Fibroblast of skin of left biceps (primary cell): ENCODE measurements at places on chromosomes 5 and 9.
A peak's percentile ranks its signal among the peaks of the same experiment; 100 is the strongest.

- peak; percentile 56 for DNase-seq
Observed at GRCh38 chr5:33105521-33105941, 335.2 kb upstream of the TARS1 start.

DNA sequence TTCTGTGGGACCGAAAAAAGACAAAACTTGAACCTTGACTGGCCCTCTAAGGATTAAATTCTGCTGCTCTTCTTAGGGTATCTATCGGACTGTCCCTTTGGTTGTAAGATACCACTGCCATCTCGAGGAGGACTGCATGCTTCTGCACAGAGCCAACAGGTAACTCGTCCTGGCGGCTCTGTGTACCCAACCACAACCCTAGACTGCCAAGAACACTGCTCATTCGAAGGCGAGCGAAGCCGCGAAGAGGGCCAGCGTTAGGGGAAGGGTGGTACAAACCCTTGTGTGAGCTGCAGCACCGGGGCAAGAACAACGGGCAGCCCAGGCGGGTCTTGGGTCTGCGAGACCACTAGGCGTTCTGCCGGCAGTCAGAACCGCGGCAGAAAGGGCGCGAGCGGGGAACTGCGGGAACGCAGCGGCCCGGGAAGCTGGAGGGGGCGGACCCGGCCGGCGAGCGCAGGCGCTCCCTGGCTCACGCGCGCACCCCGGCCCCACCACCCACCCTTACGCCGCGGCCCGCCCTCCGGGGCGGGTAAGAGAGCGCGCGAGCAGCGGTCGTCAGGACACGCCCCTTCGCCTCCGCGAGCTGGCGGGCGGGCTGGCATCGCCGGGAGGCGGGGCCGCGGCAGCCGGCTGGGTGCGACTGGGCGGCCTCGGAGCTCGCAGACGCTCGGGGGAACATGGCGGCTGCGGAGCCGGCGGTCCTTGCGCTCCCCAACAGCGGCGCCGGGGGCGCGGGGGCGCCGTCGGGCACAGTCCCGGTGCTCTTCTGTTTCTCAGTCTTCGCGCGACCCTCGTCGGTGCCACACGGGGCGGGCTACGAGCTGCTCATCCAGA lies at the start of gene ISOC1:
Gene ISOC1, plus strand, starts transcription at position 663 of the 837 bp plus-strand sequence. Its CDS starts 18 bp downstream, at position 681.
- DNase-seq, result peak; percentile 74

- no peak for DNase-seq
Observed at GRCh38 chr5:145236127-145236526, 599.0 kb downstream of the PRELID2 start.

- DNase-seq, result peak; percentile 25
Observed at GRCh38 chr5:35478856-35479682, 138.6 kb upstream of the SPEF2 start.

- DNase-seq, result no peak
Observed at GRCh38 chr5:179772351-179772750, 21.4 kb upstream of the LTC4S start.

- no peak for DNase-seq
Observed at GRCh38 chr5:40939753-40940152, 30.5 kb downstream of the C7 start.

DNA sequence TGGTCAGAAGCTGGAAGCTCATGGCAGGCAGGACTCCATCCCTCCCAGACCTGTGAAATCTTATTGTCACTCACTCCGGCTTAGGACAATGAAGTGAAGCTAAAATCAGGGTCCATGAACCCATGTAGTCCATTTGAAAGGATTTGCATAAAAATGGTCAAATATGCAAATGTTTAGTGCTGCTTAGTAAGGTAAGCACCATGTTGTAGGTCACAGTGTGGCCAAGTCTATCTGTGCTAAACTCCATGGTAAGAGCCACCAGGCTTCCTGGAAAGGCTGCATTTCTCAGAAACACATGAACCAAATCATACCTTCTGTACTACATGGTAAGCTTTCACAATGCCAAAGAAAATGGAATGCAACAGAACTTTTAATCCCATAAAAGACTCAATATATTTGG lies 5.7 kb downstream of the ALG2 start:
- DNase-seq, result no peak

- no peak for DNase-seq
Observed at GRCh38 chr9:34611251-34611810, 566 bp downstream of the RPP25L start.

- DNase-seq, result no peak
Observed at GRCh38 chr5:95697781-95698681, 15.2 kb upstream of the SPATA9 start.
